ENCODE measurements at places on chromosomes 2 and 18.

DNA sequence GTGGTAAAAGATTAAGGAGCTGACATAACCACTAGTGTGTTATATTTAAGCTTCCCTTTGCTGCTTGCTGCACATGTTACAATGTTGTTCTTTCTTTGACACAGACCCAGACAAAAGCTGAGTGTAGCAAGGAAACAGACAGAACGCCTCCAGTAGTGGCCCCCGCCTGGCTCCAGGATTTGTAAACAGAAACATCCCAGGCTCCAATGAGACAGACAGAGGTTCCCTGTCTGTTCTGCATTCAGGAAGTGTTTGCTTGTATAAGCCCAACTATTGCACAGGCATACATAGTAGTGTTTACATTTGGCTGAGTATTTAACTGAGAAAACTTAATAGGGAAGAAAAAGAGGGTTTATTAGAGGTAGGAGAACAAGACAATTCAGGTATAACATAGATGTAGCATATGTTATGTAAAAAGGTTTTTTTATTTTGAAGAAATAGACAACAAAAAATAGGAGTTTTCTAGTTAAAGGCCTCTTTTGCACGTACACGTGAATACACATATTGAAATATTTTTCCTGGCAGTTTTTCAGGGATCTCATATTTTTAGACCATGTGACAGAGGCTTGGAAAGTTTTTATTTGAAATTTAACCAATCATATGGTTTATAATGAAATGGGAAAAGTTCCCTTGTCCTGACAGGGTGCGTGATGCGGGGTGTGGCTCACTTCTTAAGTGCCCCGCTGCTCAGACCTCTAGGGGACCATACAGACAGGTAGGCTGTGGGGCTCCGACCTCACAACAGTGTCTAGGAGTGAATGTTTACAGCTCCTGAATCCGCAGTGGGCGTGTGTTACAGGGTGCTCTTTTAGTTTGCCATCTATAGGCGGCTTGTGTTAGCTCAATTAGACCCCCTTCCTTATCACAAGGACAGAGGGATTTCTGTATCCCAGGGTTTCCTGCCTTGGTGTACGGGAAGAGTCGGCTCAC is 118.4 kb downstream of the BMPR2 start:
- DNase-seq = no peak

DNA sequence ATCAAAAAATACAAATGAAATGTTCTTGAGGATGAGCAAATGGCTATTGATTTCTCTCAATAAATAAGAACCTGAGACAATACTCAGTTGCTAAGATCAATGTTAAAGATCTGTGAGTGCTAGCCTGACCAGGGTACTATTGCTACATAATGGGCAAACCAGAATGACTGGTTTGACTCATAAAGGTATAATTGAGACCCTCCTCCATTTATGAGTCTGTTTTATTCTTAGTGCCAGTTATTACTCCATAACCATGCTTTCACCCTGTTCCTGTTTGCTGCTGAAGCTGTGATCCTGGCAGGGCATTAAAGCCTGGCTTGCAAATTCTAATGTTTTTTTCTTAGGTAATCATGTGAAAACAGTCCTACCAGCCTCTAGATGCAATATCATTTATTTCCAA is 56.6 kb upstream of the PPM1B start:
- DNase-seq = no peak

DNA sequence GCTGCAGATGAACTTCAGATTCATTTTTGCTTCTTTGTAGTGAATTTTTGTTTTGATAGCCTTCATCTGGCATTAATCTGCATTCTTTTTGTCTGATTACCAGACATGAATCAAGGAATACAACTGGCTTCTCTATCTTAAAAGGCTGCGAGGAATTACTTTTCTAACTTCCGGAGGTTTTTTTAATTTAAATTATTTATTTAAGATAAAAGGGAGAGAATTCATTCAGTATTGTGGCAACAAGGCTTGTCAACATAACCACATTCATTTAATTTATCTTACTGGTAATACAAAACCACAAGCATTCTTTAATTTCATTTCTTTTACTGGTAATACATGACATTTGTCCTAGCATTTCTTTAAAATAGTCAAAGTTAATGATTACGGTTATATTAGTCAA is 36.0 kb downstream of the CSRNP3 start:
- no peak for DNase-seq

DNA sequence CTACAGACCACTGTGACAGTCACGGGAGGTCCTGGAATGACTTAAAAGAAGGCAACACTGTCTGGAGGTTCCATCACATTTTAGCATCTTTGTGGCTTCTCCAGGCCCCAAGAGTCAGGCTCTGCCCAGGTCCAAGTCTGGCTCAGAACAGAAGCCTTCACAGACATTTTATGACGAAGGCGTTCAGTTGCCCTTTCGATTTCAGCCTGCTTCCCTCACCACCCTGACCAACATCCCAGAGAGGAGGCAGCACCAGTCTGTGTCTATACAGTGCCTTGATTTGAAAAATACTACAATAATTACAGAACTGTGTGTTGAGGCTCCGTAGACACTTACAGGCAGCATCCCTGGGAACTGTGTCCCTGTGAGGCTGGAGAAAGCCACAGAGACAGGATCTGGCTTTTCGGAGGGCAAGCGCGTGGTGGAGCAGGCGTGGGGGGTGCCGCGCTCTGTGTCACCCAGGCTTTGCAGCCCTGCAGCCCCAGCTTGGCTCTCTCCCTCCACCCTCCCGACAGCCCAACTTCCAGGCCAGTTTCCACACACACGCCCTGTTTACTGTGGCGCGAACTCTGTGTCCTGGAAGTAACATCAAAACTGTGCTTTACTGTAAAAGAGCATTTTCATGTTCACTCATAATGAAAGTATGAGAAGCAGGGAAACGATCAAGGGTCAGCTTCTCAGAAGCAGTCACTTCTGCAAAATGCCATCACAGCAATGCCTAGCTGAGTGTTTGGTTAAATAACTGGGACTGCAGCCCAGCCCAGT is 153.5 kb upstream of the ALKAL2 start:
- DNase-seq = no peak

GRCh38 chr18:24128700-24129099 is 10.2 kb upstream of the CABYR start:
- DNase-seq = no peak

DNA sequence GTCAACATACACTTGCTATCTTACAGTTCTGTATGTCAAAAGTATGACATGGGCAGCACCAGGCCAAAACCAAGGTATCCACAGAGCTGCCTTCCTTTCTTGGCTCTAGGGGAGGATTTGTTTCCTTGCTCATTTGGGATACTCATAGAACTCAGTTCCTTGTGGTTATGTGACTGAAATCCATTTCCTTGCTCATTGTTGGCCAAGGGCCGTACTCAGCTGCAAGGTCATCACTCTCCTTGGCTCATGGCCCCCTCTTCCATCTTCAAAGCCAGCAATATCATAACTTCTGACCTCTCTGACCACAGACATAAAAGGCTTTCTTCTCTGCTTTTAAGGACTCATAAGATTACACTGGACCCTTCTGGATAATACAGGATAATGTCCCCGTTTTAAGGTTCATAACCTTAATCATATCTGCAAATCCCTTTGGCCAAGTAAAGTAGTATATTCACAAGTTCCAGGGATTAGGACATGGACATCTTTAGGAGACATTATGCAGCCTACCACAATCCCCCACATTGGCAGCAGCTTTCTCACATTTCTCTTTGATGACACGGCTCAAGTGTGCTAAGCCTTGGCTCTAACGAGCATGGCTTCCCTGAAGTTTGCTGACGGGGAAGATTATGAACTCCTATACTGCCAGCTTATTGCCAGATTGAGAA is 20.9 kb downstream of the TMEM237 start:
- no peak for DNase-seq

- no peak for DNase-seq
These were observed 160.9 kb downstream of the BAZ2B start for GRCh38 chr2:159455330-159455918.

GRCh38 chr2:129334128-129334527 is 645.3 kb upstream of the RAB6C start:
- no peak for DNase-seq

GRCh38 chr2:28137221-28137620 is 246.7 kb downstream of the BABAM2 start:
- DNase-seq = no peak

GRCh38 chr18:36406805-36407204 is 109.3 kb downstream of the FHOD3 start:
- no peak for DNase-seq

- no peak for DNase-seq
These were observed at the start of gene LGALSL for GRCh38 chr2:64453770-64454385. LGALSL (plus strand) TSS chr2:64454162; CDS start chr2:64454546, 384 bp downstream.

DNA sequence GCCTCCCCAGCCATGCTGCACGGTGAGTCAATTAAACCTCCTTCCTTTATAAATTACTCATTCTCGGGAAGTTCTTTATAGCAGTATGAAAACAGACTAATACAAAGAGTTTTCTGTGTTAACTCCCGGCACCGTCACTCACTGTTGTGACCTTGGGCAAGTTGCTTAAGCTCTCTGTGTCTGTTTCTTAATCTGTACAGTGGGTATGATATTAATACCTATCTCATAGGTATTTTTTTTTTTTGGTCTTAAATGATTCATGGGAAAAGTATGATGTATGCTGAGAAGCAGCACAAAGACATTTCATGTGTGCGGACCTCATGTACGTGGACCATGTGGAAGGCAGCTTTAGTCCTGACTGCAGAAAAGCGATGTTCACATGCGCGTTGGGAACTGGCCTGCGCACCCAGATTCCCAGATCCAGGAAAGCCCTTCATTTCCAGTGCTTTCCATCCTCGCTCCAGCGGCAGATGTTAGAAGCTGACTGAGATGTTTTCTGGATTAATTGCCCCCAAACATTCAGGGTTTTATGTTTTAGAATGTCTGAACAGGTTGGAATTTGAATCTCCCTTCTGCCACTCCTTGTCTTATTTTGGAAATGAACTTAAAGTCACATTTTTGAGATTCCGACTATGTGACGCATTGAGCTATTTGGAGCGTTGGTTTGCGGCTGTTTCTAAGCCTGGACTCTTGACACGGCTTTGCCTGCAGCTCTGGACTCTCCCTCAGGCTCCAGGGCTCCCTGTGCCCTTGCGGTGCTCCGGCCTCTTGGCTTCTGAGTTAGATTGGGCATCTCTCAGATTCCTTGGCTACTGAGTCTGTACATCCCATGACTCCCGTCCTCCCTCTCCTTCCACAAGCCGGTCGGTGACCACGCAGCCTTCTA is 61.4 kb downstream of the SLC4A3 start:
- no peak for DNase-seq

DNA sequence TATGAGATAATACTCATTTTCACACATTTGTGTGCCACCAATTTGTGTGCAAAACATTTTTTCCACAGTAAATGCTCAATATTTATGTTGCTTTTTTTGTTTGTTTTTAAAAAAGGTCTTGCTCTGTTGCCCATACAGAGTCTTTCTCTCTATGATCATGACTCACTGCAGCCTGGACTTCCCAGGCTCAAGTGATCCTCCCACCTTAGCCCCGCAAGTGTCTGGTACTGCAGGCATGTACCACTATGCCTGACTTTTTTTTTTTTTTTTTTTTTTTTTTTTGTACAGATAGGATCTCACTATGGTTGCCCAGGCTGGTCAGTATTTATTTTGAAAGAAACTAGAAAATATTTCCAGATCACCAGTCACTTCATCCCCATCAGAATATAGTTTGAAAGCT is 297.8 kb upstream of the GYPC start:
- DNase-seq = no peak

DNA sequence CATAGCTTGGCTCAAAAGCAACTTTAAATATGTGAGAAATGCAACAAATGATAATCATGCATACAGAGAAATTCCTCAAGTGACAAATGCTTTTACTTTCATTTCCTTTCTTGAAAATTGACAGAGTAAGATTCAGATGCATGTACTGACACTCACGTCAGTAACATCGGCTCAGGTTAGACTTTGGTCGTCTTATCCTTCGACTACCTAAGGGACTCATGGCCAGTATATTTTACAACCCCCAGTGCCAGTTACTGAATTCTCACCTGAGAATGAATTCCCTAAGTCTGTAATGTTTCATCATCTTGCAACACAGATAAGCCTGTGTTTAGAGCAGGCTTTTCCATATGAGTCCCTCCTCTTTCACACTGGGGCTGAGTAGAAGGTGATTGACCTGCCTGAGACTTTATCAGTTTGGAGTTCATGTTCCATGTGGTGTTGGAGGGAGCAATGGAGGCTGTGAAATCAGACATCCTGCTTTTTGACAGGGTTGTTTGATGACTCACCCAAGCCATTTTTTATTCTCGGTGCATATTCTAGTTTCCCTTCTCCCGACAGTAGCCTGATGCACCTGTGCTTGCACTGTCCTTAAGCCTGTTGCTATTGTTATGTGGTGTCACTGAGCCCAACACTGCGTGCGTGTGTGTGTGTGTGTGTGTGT is 30.5 kb upstream of the ATP8B1 start:
- DNase-seq = no peak

DNA sequence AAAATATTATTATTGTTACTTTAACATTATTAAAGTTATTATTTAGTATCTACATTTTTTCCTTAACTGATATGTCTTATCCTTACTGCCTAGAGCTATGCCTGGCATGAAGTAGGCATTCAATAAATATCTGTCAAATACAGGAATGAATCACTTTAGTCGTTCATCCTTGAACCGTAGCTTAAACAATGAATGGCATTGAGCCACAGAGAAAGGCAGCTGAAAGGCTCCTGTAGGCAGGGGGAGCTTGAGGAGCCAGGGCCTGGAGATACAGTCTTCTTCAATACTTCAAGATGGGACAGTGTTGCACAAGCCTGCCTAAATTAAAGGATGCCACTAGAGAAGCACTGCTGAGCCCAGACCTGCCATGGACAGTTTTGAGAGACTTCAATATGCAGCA is 22.5 kb downstream of the CYRIA start:
- no peak for DNase-seq

DNA sequence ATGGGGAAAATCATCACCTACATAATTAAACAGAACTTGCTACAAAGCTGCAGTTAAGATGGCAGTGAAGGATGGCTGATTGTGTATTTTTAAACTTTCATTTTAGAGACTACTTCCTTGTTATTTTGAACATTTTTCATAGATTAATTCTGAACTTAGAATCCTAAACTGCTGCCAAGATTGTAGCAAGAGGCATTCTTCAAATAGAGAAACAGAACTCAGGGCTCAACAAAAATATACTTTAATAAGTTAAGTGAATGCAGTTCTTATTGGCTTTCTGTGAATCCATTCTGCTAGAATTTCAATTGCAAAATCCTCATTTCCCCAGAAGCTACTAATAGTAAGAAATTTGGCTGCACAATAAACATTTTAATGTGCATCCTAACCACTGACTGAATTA is 160.3 kb downstream of the L3MBTL4 start:
- no peak for DNase-seq

- no peak for DNase-seq
These were observed 194.9 kb upstream of the HAAO start for GRCh38 chr2:42987112-42987922.

DNA sequence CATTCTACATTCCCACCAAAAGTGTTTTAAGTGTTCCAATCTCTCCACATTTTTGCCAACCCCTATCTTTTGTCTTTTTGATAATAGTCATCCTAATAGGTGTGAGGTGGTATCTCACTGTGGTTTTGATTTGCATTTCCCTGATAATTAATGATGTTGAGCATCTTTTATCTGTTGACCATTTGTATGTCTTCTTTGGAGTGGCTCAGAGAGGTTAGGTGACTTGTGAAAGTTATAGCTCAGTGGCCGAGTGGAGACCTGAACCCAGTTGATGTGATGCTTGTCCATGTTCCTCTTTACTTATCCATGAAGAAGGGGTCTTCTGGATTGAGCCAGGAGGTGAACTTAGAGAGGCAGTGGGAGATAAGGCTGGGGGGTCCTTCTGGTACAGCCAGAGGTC is 78.8 kb downstream of the DDX1 start:
- no peak for DNase-seq
